ENCODE measurements at places on chromosomes 11 and 22.

DNA sequence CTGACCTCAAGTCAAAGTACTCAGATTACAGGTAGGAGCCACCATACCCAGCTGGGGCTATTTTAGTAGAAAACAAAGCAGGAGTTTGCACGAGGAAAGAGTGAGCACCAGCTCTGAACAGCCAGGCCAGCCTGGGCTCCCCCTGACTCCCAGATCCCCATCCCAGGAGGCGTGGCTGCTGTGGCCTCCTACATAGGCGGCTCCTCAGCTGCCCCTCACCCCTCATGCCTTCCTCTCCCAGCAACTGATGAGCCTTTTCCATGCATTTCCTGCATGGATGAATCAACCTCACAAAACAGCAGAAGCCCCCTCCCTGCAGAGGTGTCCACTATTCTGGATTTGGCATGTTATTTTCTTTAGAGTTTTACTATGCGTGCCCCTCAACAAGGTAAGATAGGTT is 10.5 kb upstream of the FLRT1 start:
- DNase-seq, result no peak

- peak; percentile 80 for DNase-seq
Measured at GRCh38 chr22:31230871-31231621, 18.9 kb downstream of the LIMK2 start.

- DNase-seq, result no peak
Measured at GRCh38 chr11:103648670-103649400, 387.6 kb upstream of the DDI1 start.

GRCh38 chr11:112211536-112211935 is 14.7 kb upstream of the PTS start:
- no peak for DNase-seq

DNA sequence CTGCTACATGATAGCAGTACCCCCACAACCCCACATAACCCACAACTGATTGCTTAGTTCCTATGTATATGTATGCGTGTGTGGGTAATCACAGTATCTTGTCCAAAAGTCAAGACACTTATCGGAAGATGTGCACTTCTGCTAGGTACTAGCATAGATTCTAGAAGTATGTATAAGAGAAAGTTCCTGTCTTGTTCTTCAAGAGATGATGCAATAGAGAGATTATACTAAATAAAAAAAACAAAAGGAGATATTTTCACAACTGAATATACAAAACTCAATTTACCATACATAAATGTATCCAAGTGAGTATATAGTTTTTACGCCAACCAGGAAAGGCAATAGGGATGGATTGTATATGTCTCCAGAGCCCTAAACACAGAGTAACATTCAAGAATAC is 112.0 kb downstream of the FCHSD2 start:
- no peak for DNase-seq

DNA sequence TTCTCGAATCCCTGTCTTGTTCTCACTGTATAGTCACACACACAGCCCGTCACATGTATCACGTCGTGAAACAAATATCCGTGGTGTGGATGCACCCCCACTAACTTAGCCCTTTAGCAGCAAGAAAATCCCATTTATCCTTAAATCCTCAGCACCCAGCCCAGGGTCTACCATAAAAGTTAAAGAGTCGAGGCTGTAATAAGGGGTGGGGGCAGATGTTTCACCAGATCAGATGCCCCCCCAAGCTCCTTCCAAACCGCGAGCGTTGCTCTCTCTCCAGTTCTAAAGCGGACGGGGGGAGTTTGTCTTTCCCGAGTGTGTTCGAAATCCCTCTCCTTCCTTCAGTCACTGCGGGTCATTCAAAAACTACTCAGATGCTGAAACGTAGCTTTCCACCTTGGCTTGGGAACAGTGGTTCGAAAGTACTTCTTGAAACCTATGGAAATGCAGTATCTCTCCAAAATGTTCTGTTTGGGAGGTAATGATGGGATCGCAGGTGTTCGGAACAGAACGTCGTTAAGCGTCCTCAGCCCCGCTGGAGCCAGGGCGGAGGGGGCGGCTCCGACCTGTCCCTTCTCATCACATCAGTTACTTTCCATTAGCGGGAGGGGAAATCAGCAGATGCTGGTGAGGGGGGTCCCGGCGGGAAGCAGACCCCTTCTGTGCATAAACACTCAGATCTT is 156.2 kb downstream of the BRD1 start:
- DNase-seq, result peak; percentile 42

DNA sequence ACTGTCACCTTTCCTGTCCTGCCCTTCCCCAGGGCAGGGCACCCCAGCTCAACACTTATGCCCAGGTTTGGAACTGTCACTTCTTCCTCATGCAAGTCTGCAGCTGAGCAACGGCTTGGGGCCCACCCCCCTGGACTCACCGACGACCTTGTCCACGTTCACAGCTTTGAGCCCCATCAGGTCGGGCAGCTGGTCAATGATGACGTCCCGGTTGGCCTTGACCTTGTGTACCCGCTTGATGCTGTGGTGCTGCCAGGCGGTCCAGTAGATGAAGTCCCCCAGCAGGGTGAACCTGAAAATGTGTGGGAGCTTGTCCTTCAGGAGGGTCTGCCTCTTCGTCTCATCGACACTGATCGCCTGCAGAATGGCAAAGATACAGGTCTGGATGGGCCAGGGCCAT is 135.0 kb downstream of the CRYBB2 start:
- DNase-seq, result no peak

- DNase-seq, result no peak
Measured at GRCh38 chr22:17896586-17896985, 122.3 kb upstream of the BID start.

DNA sequence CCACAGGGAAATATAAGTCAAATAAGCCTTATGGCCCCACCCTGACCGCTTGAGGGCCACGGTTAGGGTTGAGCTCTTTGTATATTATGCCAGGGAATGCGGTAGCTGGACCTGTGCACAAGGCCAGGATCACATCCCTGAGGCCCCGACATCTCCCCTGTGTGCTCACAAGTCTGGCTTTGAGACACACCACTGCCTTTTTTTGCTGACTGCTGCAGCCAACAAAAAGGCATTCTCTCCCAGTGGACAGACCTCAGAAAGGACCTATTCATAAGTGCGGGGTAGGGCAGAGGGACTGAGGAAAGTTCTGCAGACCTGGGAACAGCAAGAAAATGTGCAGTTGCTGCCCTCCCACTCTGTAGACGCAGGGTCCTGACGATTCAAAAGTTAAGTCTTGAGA is 3.4 kb upstream of the SIDT2 start:
- DNase-seq, result no peak

DNA sequence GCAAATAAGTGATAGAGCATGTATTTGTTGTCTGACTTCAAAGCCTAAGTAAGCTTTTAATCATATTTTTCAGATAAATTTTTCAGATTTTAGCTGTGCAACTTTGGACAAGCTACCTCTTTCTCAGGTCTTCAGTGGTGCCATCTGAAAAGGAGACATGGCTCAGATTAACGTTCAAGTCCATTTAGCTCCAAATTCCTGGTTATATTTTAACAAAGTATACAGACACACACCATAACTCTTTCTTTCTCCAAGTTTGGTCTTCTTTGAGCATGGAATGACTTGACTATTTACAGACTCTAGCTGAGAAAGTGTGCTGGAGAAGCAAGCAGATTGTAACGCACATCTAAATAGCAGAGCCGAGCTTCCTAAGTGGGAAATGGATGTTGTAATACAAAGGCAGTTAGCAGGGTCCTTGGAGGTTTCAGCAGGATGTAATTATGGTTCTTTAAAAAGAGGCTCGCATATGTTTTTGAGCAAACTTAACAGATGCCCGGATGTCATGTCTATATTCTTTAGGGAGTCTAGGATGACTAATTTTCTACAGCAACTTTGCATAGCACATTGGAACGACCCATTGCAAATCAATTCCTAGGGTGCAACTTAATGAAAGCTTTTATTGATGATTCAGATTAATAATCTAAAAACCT is 128.1 kb upstream of the E2F8 start:
- DNase-seq, result no peak

GRCh38 chr22:22787151-22787550 is 100.5 kb upstream of the IGLL5 start:
- no peak for DNase-seq

GRCh38 chr22:27157666-27158370 is 500.4 kb downstream of the MIAT start:
- no peak for DNase-seq

GRCh38 chr11:5631969-5632635 is 7.3 kb downstream of the TRIM34 start:
- no peak for DNase-seq

DNA sequence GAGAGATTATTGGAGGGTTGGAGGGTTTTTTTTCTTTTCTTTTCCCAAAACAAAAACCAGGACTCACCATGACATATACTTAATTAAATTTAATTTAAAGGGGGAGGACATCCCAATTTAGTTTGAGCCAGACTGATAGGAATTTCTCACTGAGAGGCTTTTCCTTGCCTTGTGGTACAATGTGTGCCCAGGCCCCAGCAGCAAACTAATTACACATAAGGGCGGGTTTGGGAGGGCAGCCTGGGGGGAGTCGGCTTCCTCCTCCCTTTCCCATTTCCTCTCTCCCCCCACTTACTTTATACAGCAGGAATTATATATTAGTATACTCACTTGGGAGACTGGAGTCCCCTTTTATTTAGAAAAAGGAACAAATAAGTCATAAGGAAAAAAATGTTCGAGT is 2.9 kb downstream of the TEAD1 start:
- no peak for DNase-seq

DNA sequence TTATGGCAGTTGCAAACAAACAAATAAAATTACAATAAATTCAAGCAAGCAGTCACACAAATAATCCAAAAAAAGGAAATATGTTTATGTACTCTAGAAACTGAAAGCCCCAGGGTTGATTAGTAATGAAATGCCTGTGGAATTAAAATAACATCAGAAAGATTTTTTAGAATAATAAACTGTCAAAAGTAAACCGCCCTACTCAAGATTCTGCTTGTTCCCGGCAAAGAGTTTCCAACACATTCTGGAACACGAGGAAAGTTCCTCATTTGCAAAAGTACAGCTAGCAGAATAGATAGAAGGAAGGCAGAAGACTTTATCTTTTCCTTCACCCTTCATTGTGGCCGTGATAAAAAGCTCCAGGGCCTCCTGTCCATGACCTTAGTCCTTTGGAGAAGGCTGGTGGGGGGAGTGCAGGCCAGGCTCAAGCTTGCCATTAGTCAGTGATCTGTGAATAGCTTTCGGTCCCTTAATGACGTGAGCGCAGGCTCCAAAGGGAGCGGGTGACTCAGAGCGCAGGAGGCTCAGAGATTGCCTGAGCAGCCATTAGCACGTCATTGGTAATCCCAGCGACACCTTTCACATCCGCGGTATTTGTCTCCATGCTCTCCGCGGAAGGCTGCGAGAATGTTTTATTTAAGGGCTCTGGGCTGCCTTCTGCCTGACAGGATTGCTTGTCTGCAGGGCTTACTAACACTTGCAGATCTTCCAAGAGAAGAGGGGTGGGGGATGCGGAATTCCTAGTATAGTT is 458.3 kb downstream of the METTL15 start:
- DNase-seq, result no peak

GRCh38 chr11:45086526-45086925 is 59.9 kb upstream of the PRDM11 start:
- no peak for DNase-seq

- no peak for DNase-seq
Measured at GRCh38 chr11:62077132-62077531, 46.7 kb upstream of the INCENP start.

DNA sequence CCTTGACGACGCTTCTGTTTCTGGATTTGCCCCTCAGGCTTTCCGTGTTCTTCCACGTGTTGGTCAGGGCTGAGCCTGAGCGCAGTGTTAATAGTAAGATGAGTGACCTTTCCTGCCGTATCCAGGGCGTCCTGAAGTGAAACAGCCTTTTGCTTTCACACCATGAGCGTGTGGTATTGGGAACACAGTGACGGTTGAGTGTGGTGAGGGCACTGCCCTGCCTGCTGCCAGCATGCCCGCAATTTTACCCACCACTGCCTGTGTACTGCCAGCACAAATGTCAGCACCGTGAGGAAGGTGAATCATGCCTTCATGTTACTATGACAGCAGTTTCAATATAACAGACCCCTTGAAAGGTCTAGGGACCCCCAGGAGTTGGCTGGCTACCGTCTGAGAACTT is 217.1 kb downstream of the TBC1D22A start:
- DNase-seq, result no peak

GRCh38 chr22:41308544-41308947 is 7.2 kb downstream of the ZC3H7B start:
- no peak for DNase-seq

- DNase-seq, result no peak
Measured at GRCh38 chr11:60065801-60066200, 9.3 kb downstream of the MS4A3 start.

DNA sequence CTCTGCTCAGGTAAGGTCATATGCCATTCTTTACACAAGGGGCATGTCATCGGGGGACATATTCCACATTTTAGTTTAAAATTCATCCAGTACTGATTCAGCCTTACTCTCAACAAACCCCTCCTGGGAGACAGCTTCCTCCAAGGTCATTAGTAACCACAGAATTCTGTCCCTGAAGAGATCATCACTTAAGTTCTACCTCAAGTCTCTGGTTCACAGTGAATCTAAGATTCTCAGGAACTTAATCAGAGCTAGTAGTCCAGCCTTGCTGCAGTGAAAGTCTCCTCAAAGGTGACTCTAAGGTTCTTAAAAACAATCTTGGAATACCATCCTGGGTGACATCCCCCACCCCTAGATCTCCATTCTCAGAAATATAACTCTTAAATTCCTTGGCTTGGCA is 18.9 kb upstream of the GDPD4 start:
- no peak for DNase-seq

DNA sequence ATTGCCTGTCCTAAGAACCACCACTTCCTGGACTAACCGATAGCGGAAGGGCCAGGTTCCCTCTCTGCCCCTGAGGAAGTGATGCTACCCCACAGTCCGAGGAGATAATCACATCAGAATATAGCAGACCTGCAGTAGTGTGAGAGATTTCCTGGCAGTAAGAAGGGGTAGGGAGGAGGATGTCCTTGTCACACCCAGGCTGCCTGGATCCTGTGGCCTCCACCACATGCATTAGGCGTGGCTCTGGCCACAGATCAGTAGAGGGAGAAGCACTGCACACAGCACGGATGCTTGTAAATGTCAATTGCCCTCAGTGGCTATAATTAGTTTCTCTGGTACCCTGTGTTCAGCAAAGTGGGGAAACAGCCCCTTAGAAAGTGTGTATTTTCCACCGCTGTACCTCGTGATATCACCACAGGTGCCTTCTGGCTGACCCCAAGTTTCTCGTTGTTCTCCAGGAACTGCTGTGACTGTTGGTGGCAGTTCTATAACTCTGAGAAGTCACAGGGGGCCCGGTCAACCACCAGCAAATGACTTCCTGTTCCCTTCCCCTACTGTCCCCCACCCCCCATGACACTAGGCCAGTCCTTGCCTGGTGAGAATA is 61.8 kb downstream of the UBASH3B start:
- DNase-seq, result peak; percentile 20

GRCh38 chr11:69910519-69911309 is 91.5 kb upstream of the FGF3 start:
- no peak for DNase-seq

Measured in CD8-positive, alpha-beta T cell (primary cell).